IMR-90 (cell line): ENCODE measurements at places on chromosomes 7 and 10. TPM values are rescaled to one million over a fixed set of nuclear protein-coding genes. Genes with fewer than 3 reads are reported as not detected.

TRIM4 gene
- total RNA-seq: 10.6 and 15.3 TPM in 2 replicates

UFSP1 gene
- total RNA-seq: 0.28 and 0.36 TPM in 2 replicates

CCL26 gene
- total RNA-seq: not detected in 2 replicates

BAIAP2L1 gene
- 2.2 TPM in 2 replicates for total RNA-seq

SPDYE16 gene
- not detected in 2 replicates for total RNA-seq

NACAD gene
- 0.54 and 0.56 TPM in 2 replicates for total RNA-seq

HOXA6 gene
- 1.4 and 1.7 TPM in 2 replicates for total RNA-seq

PIK3CG gene
- under 0.01 TPM in 2 replicates for total RNA-seq

NKX1-2 gene
- total RNA-seq: not detected in 2 replicates

STK32C gene
- total RNA-seq: 5.0 TPM in 2 replicates

OR2A12 gene
- not detected in 2 replicates for total RNA-seq

PILRA gene
- total RNA-seq: not detected in 2 replicates

CTTNBP2 gene
- total RNA-seq: 11.3 and 11.4 TPM in 2 replicates

SPDYE6 gene
- total RNA-seq: not detected in 2 replicates

MNX1 gene
- not detected in 2 replicates for total RNA-seq

VWA2 gene
- total RNA-seq: not detected in 2 replicates

CACNB2 gene
- total RNA-seq: 0.28 and 0.36 TPM in 2 replicates

ACTR3C gene
- total RNA-seq: not detected in 2 replicates

NODAL gene
- not detected in 2 replicates for total RNA-seq

EGR2 gene
- 0.36 and 0.56 TPM in 2 replicates for total RNA-seq

CDH23 gene
- under 0.01 TPM in 2 replicates for total RNA-seq

OPALIN gene
- total RNA-seq: not detected in 2 replicates

CHAT gene
- total RNA-seq: not detected in 2 replicates

FOXI2 gene
- total RNA-seq: not detected in 2 replicates

MTURN gene
- 5.6 and 7.8 TPM in 2 replicates for total RNA-seq
